A172 (cell line): ENCODE measurements at places on chromosomes 16 and 17.

GRCh38 chr16:19375561-19376158 lies 42.0 kb upstream of the TMC5 start:
- peak; percentile 60 for DNase-seq

- peak; percentile 86 for DNase-seq
Observed at GRCh38 chr17:31674717-31675349, 184.2 kb downstream of the COPRS start.

DNA sequence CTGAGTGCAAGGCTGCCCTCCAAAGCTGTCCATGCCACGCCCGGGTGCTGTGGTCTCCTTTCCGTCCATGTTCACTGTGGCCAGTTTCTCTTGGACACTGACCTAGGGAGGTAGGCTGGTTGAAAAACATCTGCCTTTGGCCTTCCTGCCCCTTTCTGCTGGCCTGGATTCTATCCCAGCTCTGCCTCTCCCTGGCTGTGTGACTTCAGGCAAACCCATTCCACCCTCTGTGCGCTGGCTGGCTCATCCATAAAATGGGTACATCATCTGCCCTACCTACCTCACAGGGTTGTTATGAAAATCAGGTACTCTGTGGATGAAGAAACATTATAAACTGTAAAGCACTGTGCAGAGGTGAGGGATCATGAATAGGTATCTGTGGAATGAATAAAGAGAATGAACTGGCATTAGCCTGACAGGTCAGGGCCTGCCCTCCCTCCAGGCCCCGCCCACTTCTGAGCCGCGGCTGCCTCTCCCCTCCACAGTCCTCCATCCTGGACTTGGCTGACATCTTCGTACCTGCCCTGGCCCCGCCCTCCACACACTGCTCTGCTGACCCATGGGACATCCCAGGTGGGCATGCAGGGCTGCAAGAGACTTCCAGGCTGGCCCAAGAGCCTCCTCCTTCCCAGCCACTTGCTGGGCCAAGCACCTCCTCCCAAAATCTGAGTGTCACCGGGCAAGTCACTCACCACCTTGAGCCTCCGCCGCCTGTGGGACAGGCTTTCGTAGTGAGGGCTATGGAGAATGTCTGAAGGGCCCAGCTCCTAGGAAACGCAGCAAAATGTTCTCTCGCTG lies 7.0 kb upstream of the SPATA20 start:
- no peak for DNase-seq

- no peak for DNase-seq
Observed at GRCh38 chr17:38600906-38601305, 4.8 kb downstream of the SRCIN1 start.

DNA sequence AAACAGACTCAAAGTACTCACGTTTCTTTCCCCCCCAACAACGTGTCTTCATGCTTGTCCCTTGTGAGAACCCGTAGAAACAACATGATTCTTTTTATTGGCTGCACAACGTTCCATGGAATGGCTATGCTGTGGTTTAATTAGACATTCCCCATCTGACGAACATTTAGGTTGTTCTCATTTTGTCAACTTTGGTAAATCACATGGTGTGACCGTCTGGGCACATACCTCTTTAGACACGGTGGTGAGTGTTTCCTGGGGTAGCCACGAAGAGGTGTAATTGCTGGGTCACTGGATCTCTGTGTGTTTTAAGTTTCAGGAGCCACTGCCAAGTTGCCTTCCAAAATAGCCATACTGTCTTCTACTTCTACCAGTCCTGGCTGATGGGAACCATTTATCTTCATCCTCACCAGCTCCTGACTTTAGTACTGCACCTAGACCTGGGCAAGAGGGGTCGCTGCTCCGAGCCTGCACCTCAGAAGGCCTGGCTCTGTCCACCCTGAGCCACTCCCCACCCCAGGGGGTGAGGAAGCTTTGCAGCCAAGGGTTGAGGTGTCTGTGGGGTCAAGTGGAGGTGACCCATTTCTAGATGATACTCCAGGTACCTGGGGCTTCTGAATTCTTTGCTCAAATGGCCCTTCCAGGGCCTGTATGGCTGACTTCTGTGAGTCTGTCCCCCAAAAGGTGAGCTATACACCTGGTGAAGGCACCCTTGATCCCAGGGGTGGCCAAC lies 84.7 kb downstream of the IRX5 start:
- DNase-seq, result no peak

DNA sequence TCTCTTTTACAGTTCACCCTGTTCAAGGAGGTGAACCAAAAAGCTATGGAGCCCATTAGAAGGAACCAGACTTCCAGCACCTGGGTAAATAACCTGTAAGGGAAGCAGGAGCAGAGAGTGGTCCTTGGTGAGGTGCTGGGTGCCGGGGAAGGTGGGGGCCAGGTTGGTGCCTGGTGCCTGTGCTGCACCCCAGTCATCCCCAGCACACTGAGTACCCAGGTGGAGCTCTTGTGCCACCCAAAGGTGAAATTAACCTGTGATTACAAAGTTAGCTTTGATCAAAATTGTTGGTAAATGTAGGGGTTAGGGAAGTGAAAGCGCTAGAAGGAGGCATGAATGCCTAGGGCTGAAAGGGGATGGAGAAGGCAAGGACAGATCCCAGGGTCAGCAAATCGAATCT lies 58.6 kb downstream of the CDRT4 start:
- DNase-seq, result no peak

DNA sequence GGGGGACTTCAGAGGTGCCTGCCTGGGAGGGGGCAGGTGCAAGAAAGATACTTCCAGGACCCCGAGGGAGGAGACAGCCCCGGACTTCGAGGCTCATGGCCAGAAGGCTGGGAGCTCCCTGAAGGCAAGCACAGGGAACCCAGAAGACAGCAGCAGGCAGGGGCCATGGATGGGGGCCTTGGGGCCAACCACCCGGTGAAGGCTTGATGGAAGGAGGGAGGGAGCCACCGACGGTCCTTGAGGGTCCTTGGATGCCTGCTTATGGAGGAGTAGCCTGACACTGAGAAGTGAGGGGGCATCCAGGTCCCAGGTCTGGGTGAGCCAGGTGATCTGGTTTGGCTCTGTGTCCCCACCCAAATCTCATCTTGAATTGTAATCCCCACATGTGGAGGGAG lies 89.7 kb downstream of the SEC14L1 start:
- no peak for DNase-seq

DNA sequence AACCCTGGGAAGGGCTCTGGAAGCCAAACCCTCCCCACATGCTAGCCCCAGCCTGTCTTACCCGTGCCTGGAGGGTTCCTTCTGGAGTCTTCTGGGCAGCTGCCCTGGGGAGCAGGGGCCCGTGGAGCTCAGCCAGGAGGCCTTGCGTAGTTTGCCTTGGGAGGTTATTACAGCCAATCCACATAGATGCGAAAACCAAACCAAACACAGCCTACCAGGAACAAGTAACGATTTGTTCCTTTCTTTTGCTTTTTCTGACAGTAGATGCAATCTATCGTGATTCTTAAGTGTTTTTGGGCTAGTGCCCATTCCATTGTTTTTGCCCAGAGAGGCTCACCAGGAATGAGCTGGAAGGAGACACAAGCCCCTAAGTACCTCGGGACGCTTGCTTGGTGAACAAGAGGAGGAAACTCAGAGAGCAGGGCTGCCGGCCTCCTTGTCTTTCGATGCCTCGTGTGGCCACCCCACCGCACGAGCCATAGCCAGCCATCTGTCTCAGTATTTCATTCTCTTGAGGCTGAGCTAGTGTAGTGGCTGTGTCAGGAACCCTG lies 102.7 kb upstream of the NOL11 start:
- no peak for DNase-seq
